Naive thymus-derived CD4-positive, alpha-beta T cell (primary cell): ENCODE measurements at places on chromosomes 1 and 21.
A peak's percentile ranks its signal among the peaks of the same experiment; 100 is the strongest.

GRCh38 chr1:50971748-50972305, 1.8 kb downstream of the CDKN2C start:
- no peak overlapping the region for H3K4me3 ChIP-seq
- H3K27me3 ChIP-seq = peaks cover 5% of the 10 kb centered on the region
- no peaks in the 10 kb centered on the region for H3K36me3 ChIP-seq
- no peak overlapping the region for H3K27ac ChIP-seq
- no peak for DNase-seq

GRCh38 chr1:165395478-165395877, 39.0 kb upstream of the LMX1A start:
- H3K27ac ChIP-seq = no peak overlapping the region
- peaks cover 15% of the 10 kb centered on the region for H3K27me3 ChIP-seq
- H3K36me3 ChIP-seq = no peaks in the 10 kb centered on the region
- H3K4me3 ChIP-seq = no peak overlapping the region
- no peak for DNase-seq

DNA sequence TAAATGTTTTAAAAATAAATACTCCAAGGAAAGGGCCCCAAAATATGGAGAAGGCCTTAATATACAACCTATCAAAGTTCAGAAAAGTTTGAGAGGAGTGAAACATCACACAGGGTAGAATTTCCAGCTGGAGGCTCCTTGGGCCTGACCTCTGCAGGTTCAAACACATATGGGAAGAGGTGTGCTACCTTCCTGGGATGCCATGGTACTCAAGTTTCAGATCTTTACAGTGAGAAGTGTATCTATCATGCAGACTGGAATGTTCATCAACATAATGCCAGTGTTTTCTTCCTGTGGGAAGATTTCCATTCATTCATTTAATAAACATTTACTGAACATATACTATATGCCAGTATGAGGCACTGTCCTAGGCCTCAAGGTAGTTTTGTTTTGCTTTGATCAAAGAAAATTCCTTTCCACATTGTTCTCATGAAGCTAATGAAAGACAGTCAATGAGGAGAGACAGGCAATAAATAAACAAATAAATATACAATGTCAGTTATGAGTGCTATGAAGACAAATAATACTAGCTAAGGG, 14.6 kb upstream of the ADAR start:
- DNase-seq = no peak
- H3K27ac ChIP-seq = peak overlapping the region; percentile 43
- no peak overlapping the region for H3K4me3 ChIP-seq
- H3K4me1 ChIP-seq = peaks cover 26% of the 10 kb centered on the region
- H3K36me3 ChIP-seq = no peaks in the 10 kb centered on the region

GRCh38 chr21:26833460-26833939, 11.7 kb downstream of the ADAMTS1 start:
- no peak overlapping the region for H3K4me3 ChIP-seq
- no peak overlapping the region for H3K27ac ChIP-seq
- H3K4me1 ChIP-seq = no peaks in the 10 kb centered on the region
- no peaks in the 10 kb centered on the region for H3K27me3 ChIP-seq
- no peak for DNase-seq
- no peaks in the 10 kb centered on the region for H3K36me3 ChIP-seq

DNA sequence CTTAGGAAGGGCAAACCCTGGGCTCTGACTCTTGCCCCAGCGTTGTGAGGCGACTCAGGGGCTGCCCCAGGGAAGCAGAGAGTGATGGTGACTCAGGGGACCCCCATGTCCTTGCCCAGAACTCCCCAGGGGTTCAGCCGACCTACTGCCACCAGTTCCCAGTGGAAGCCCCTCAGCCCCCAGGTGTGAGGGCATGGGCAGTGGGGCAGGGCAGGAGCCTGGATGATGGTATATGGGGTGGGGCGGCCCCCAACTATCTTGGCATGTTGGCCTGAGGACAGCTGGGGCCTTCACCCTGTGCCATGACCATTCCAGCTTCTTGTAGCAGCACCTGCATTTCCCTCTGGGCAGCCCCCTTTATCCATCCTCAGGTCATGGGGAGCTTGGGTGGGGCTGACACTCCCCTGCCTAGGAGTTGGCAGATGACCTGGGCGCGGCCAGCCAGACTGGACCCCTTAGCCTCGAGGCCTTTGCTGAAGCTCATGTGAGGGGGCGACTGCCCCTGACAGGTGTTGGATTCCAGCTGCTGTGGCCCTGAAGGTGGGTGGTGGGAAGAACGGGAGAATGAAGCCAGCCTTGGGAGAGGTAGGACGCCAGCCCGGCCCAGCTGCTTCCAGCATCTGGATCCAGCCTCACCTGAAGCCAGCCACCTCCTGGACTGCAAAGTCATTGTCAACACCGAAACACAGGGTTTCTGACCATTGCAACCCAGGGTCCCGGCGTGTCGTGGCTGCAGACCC, 1.8 kb upstream of the FNDC10 start:
- no peak overlapping the region for H3K27ac ChIP-seq
- H3K36me3 ChIP-seq = no peaks in the 10 kb centered on the region
- H3K4me1 ChIP-seq = peaks cover 4% of the 10 kb centered on the region

- H3K27me3 ChIP-seq = no peaks in the 10 kb centered on the region
- no peaks in the 10 kb centered on the region for H3K4me1 ChIP-seq
- no peak overlapping the region for H3K27ac ChIP-seq
- H3K4me3 ChIP-seq = no peak overlapping the region
- no peak for DNase-seq
- H3K36me3 ChIP-seq = no peaks in the 10 kb centered on the region
These were observed 29.8 kb upstream of the NCAM2 start for GRCh38 chr21:20968391-20968790.

DNA sequence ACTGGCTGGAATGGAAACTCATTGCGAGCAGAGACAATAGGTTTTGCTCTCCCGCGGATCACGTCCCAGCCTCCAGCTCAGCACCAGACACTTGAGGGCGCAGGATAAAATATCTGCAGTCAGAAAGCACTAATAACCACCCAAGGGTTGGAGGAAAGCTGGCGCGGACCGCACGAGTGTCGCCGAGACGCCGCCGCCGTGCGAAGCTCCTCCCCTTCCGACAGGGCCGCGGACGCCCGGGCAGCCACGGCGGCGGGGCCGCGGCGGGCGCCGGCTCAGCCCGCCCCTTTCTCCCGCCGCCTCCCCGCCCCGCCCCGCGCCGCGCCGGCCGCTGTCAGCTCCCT, at the start of gene CMPK1:
Gene CMPK1, plus strand, starts transcription at position 213 of the 344 bp plus-strand sequence. CDS start 156 bp downstream, outside the sequence.
- peak within 1 kb of the TSS; percentile 92 for H3K27ac ChIP-seq
- H3K27me3 ChIP-seq = no peaks in the 10 kb centered on the region
- H3K36me3 ChIP-seq = no peaks in the 10 kb centered on the region
- peak; percentile 65 for DNase-seq
